Gastrocnemius medialis (tissue), 4 donors: ENCODE measurements at places on chromosomes 4 and X.

DNA sequence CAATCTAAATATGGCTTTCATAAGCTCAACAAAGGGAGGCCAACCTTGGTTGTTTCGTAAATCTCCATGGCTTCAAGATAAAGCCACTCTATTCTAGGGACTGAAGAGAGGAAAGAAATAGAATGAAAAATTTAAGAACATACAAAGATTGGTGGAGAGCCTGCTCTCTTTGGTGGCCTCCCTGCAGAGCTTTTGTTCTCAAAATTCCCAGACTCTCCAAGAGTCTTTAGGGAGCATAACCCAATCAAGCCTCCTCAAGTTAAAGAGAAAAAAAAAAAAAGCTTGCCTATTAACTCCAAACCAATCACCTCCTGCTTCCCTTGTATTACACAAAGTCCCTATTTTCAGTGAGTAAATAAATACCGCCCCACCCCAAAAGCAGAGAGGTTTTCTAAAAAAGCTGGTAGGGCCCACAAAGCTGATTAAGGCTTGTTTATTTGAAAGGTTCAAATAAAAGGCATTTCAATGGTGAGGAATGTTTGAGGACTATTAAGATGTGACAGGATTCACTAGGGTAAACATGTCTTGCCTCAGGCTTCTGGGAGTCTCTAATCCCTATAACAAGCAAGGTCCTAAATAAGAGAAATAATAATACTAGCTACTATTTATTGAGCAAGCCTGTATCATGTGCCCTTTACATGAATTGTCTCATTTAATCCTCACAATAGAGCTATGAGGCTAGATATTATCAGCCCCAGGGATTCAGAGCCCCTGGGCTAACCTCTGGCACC lies 71.6 kb downstream of the GPC3 start:
- DNase-seq = no peak

DNA sequence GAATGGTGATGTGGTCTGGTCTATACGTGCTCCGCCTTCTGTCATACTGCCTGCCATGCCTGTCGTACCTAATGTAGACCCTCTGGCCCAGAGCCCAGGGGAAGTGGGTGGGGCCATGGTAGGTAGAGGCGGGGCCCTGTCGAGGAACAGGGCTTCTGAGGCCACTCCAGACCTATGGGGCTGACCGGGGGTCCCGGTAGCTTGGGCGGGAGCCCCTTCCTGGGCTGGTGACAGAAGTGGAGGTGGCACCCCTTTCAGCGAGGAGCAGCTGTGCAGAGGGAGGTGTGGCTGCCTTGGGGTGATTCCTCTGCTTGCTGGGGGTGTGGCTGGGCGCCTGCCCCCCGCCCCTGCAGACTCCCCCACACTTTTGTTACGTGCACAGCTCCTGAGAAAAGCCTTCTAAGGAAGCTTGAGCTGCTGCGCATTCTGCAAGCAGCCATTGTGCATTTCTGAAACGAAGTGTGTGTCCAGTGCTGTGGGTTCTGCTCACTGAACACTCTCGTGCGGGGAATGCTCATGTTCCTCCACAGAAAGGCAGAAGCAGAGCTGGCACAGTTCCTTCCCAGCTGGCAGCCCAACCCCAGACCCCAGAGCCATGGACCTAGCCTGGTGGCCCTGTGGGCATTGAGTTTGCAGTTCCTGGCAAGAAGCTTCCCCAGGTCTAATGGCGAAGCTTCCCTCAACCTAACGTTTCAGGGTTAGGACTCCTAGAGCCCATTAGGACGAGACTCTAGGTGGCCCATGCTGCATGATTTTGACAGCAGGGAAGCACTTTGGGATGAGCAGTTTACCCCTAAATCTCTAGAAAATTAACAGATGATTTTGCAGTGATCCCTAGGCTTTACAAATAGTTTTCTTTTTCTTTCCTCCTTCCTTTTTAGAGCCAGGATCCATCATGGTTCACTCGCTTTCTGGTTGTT lies 72.7 kb upstream of the HGFAC start:
- DNase-seq = no peak

GRCh38 chrX:43631841-43632240 lies 24.3 kb upstream of the MAOA start:
- DNase-seq = no peak

GRCh38 chr4:8341691-8342090 lies 72.1 kb downstream of the HTRA3 start:
- peak; percentile 75 for DNase-seq

DNA sequence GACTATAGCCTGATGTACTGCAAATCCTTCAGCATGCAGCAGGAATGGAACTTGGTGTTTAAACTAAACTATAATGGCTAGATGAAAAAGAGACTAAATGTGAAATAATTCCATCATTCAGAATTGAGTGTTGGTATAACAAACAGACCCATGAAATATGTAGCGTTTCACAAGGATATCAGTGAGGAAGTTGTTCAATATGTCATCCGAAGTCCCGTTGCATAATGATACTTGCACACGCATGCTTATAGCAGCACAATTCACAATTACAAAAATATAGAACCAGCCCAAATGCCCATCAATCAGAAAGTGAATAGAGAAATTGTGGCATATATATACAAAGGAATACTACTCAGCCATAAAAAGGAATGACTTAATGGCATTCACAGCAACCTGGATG lies 20.4 kb downstream of the MECP2 start:
- DNase-seq = no peak
